ENCODE measurements at places on chromosomes 4 and X.

GRCh38 chrX:14027511-14028019, 2.1 kb downstream of the GEMIN8 start:
- no peak for DNase-seq

DNA sequence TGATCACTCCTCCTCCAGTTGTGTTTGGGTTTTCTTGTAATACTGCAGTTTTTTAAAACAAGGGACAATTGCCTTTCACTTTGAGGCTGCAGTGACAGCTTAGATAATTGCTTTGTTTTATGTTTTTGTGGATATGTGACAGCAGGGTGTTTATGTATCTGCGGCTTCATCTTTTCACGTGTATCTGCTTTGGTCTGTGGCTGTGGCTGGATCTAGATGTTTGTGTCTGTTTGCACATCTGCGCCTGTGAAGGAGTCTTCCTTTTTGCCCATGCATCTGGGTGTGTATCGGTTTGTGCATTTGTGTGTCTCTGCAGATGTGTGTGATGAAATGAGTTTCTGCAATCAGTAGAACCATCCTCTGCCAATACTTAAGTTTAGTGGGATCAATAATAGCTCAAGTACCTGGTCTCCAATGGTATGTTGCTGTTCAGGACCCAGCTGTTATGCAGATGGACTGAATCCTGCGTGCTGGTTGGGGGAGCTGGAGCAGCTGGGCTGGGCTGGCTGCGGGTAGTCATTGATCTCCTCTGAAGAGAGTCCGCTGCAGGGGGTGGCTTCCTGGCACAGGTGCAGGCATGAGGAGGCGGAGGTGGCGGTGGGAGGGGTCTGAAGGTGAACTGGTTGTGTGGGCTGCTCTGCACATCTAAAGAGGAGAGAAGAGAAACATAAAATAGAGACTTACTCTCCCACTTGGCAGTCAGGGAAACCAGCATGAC, 390.3 kb downstream of the SH2D1A start:
- no peak for DNase-seq

DNA sequence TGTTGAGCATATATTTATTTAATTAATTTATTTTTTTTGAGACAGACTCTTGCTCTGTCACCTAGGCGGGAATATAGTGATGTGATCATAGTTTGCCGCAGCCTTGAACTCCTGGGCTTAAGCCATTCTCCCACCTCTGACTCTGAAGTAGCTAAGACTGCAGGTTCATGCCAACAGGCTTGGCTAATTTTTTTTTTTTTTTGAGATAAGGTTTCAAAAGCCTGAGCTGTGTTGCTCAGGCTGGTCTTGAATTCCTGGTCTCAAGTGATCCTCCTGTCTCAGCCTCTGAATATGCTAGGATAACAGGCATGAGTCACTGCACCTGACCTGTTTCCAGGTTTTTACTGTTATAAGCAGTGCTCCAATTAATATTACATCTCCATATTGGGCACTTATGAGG, 4.8 kb downstream of the ADD1 start:
- DNase-seq: no peak

- DNase-seq: no peak
Measured at GRCh38 chr4:5889002-5889696, 3.7 kb downstream of the CRMP1 start.

DNA sequence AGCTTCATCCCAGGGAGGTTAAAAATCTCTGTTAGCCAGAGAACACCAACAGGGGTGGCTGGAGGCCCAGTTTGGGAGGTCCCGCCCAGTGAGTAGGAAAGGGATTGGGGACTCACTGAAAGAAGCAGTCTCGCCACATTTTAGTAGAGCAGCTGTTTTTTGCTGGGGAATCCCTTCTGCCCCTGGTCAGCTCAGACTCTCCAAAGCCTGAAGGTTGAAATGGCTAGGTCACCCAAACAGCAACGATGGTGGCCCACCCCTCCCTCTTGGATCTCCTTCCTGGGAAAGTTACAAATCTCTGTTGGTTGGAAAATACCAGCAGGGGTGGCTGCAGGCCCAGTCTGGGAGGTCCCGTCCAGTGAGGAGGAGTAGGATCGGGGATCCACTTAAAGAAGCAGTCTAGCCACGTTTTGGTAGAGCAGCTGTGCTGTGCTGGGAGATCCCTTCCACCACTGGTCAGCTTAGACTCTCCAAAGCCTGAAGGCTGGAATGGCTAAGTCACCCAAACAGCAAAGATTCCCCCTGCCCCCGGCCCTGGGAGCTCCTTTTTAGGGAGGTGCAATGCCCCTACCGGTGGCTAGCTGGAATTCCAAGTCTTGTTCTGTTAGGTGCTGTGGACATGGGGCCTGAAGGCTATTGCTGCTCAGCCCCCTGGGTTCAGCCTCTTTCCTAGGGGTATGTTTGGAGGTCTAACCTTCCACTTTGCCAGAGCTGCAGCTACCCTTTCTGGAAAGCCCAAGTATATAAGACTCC, 40.0 kb upstream of the TEX13A start:
- no peak for DNase-seq
